Testis (tissue), 5 donors: ENCODE measurements at places on chromosomes 12 and 14. TPM values are rescaled to one million over a fixed set of nuclear protein-coding genes. Genes with fewer than 3 reads are reported as not detected.

Gene IFNG-AS1
- not detected for total RNA-seq

Gene ATL1
- total RNA-seq, result 14.4 TPM

Gene PPP1R1A
- 6.9 TPM for total RNA-seq

Gene PMCH
- not detected for total RNA-seq

Gene IQSEC3
- total RNA-seq, result 12.2 TPM

Gene CNPY2
- 63.3 TPM for total RNA-seq

Gene FOXA1
- 2.2 TPM for total RNA-seq

Gene ZNF891
- total RNA-seq, result 7.2 TPM

Gene OR4E2
- total RNA-seq, result 0.19 TPM

Gene NINJ2
- total RNA-seq, result 17.3 TPM

Gene GPD1
- 2.4 TPM for total RNA-seq

Gene GUCY2C
- 0.39 TPM for total RNA-seq
